ENCODE measurements at places on chromosomes 6 and 20. TPM values are rescaled to one million over a fixed set of nuclear protein-coding genes. Genes with fewer than 3 reads are reported as not detected.

DNA sequence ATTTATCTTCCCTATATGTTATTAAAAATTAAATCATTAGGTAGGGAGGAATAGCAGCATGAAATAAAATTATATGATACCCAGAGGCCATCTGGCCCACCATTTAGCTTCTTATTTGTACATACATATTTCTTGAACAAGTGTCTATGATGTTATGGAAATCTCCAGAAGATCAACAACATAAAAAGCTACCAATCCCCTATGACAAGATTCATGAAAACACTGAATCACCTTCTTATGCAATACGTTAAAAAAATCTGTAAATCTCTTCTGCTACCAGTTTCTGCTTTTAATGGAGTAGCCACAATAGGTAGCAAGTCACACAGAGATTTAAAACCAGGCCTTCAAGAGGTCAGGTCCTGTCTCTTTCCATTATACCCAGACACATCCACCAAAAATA, 125.8 kb upstream of the ENPP5 start:
- no peak for ATAC-seq

DNA sequence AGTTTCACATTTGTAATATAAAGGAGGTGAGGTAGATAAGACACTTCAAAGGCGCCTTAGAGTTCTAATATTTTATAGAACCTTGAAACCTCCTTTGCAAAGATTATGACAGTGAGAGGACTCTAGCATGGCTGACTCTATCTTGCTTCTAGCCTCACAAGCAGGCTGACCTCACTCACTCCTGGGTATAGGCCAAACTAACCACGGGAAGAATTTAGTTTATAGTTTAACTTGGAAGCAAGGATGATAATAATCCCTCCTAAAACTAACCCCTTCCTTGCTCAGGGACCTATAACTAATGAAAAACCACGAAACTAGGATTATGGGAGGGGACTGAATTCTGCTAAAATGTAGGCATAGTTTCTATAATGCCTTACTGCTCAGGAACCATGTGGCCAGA, 84.3 kb downstream of the FILIP1 start:
- ATAC-seq = no peak

DNA sequence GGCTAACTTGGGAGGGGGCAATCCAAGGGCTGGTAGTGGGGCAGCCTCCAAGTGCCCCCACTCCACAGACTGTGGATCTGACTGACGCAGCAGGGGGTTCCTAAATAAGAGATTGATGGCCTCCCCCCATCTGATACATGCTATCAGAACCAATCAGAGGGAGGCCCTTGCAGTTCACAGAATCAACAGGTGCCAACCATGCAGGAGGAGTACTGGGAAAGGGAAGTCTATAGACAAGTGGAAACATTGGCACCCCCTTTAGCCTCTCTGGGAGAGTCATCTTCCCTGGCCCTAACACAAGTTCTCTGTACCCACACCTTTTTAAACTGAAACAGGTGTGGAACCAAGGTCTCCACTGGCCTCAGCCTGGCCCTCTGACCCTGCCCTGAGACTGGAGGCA, 145.8 kb downstream of the OR2B2 start:
- ATAC-seq = no peak

DNA sequence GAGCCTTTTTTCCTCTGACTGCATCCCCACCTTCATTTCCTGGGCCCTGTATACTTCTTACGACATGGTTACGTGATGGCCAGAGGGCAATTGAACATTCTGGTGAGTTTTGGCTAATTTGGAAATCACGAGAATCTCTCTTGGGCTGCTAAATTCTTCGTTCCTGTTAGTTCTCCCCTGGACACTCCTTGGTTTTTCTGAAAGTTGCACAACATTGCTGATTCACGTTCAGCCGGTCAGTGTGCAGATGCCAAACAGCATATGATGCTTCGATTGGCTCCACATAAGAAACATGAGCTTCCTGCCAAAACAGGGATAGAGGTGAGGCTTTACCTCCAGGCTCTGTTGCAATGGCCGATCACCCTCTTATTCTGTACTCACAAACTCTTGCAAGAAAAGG, 119.4 kb upstream of the LY86 start:
- peak; percentile 91 for ATAC-seq

- ATAC-seq = peak; percentile 35
Measured at GRCh38 chr6:92723390-92723931, 695.9 kb downstream of the EPHA7 start.

DNA sequence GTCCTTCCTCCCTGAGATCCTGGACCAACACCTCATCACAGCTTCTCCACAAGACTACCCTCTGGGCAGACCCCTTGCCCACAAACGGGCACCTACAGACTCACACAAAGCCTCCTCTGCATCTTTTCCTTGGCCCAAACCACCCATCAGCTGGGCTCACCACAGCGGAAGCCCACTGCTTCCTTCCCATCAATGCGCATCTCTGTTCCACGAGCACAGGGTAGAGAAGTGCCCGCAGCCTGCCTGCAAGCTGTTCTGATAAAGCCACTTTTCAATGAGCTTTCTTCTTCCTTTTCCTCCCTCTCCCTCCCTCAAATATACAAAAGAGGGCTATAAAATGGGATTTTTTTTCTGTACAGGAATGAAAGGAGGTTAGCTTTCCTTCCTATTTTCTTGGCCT, 111.2 kb downstream of the NFATC2 start:
- ATAC-seq = no peak

DNA sequence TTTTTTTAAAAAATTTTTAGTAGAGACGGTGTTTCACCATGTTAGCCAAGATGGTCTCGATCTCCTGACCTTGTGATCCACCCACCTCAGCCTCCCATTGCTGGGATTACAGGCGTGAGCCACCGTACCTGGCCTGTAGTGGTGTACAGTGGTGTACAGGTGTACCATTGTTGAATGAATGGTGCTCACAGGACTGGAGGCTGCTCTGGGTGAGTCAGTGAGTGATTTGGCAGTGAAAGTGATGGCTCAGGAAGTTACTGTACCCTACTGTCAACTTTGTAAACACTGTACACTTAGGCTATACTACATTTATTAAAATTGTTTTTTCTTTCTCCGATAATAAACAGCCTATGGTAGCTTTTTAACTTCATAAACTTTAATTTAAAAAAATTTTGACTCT, 122.8 kb upstream of the EEF1E1 start:
- peak; percentile 51 for ATAC-seq

DNA sequence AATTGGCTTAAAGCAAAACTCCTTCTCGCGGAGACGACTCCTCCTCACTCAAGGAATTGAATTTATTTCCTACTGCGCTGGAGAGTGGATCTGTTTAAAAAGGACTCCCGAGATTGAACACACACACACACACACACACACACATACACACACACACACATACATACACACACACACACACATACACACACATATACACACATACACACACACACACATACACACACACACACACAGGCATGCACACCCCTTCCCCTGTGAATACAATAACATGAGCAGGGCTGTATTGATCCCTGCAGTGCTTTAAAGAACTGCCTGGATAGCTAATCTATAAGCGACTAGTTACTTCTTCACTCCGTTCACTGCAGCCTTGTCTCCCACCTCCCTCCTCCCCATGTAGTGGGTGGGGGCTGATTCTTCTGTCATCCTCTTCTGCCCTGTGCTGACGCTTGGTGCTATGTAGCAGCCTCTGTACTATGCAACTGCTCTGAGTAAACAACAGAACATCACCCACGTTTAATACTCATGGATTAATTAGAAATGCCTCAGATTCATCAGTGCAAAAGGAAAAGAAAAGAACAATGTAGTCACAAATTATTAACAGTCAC, 549.0 kb downstream of the CDH26 start:
- ATAC-seq = no peak

DNA sequence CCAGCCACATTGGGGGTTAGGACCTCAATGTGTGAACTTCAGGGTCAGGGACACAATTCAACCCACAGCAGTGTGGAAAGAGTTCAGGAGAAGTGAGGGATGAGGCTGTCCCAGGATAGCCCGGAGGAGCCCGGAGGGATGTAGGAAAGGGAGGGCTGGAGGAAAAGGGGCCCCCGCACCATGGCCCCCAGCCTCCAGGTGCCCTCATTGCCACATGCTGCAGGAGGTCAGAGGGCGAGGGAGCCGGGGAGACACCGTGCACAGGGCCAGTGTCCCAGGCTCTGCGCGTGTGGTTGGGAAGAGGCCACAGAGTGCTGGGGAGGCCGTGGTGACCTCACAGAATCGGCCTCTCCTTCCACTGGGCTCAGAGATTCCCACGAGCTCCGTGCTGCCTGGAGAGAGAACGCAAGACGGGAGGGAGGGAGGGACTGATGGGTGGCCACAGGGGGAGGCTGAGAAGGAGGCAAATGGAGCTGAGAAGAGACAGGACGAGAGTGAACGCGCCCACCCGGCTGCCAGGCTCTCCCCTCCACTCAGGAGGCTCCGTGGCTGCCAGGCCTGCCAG, 215.1 kb downstream of the DLL1 start:
- ATAC-seq = no peak

GRCh38 chr6:40917603-40918002, 121.4 kb downstream of the UNC5CL start:
- no peak for ATAC-seq

DNA sequence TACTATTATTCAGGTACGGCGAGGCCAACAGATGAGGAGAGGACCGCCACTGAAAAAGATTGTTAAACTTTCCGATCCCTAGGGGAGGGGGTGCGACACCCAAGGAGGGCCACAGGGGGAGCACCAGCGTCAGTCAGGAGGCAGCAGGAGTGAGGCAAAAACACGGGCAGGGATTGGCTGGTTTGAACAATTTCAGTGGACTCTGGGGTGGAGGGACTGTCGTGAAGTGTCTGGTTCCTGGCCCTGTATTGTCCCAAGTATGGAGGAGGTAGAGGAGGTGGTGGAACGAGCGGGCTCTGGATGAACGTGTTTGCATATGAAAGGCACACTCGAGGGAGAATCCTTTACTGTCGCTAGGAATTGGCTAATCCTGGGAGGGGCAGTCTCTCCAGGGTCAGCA, 32.5 kb upstream of the MCUR1 start:
- ATAC-seq = no peak

- no peak for ATAC-seq
Measured at GRCh38 chr6:125485757-125486156, 184.0 kb upstream of the HDDC2 start.

DNA sequence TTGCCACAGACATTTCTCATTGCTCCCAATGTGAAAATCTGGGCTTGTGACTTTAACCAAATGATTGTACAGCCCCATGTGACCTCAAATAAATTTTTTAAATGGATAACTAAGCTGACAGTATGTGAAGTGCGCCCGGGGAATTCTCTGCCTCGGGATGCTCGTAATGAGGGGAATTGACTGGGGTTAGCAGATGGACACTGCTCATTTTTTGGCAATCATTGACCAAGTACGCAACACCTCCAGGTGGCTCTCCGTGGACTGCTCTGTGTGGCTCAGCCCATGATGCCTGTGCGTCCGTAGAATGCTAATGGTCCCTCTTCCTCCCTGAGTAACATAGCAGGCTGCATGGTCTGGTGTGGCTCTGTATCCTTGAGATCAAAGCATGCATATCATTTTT, 42.4 kb downstream of the FARS2 start:
- no peak for ATAC-seq

- ATAC-seq = no peak
Measured at GRCh38 chr6:75588948-75589347, 12.7 kb upstream of the SENP6 start.

DNA sequence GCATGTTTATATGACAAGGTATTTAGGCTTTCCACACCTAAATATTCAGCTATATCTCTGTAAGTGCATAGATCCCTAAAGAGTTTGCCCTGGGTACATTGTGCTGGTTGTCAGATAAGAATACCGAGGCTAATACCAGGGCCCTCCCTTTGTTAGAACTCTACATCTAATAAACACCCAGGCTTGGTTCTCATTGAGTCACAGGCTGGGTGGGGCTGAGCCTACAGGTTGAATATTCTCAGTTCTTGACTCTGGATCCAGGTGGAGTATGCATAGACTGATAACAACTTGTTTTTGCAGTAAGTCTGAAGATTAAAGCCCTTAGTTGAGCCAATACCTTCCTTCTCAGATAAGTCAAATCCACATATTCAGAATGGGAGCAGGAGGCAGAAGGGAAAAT, 312.2 kb upstream of the FLRT3 start:
- ATAC-seq = peak; percentile 26

DNA sequence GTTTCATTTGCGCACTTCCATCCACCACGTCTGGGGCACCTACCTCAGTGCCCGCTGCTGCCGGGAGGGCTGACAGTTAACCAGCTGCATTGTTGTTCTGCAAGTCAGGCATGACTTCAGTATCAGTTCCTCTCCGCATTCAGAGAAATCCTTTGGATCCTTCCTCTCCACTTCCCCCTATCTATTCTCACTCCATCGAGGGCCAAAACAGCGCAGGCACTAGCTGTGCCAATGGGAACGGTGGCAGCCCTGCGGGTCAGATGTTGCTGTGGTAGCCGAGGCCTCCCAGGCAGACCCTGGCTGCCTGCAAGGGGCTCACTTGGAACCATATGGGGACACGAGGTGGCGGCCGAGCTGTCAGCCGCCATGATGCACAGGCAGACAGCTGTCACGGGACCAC, 64.2 kb upstream of the INSM1 start:
- no peak for ATAC-seq

Gene TAGAP
- total RNA-seq = 0.92 TPM

Gene FERMT1
- 34.0 TPM for total RNA-seq

Gene HFE
- total RNA-seq = 4.7 TPM

Gene SRXN1
- 34.7 TPM for total RNA-seq

Gene TMC2
- not detected for total RNA-seq

Gene BPI
- total RNA-seq = not detected

Gene RSPH4A
- total RNA-seq = not detected

Gene TSPO2
- not detected for total RNA-seq

Gene CCN2
- total RNA-seq = 1.8 TPM

Gene PPARD
- total RNA-seq = 38.5 TPM

Gene TCF21
- total RNA-seq = 0.72 TPM

Gene FAM217A
- total RNA-seq = not detected
